HS-5 (cell line): ENCODE measurements at places on chromosomes 13 and 19.
A peak's percentile ranks its signal among the peaks of the same experiment; 100 is the strongest.

DNA sequence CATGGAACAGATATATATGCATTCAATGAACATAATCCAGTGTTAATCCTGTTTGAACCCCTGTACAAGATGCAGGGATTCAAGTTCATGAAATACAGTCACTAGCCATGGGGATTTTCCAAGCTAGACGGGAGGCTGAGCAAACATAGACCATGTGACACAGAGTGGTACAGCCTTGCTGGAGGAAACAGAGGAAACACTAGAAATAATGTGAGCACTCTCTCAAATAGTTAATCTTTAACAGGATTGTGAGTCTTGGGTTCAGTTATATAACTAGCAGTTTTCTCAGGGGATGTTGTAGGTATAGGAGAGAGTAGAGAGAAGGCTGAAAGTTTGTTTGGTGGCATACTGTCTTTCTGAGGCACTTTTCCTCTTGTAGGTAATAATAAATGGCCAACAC is 13.9 kb upstream of the LGALS16 start:
- no peak for DNase-seq

DNA sequence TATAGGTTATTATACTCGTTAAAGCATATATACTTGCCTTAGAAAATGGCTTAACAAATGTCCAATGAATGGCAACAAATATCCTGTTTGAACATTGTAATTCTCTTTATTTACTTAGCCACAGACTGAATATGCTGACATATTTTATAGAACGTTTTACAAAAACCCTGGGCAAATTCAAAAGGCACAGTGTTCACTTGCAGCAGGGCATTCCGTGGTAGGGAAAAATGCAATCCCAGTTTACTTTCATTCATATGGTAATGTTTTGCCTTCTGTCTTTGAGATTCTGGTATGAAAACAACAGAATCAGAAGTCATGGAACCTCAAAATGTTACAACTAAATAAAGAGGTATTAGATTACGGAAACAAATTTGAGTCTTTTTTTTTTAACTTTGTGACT is 56.2 kb upstream of the MYCBP2 start:
- DNase-seq: no peak

DNA sequence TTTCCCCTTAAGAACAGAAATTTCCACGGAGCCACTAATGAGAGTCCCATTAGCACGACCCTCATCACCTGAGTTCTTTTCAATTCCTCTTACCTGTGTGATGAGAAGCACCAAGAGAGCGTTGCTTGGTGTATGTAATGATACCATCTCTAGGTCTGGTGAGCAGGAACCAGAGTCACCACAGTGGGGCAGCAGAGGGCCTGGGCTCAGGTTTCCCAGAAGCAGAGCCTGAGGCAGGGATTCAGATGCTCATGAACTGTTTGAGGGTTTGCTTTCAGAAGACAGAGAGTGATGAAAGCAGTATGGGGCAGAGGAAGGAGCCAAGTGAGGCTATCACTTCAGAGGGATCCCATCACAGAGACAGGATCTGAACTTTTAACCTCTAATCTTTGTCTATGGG is 3.1 kb upstream of the PTPRH start:
- DNase-seq: no peak

GRCh38 chr13:40916207-40916998 is 102.7 kb downstream of the ELF1 start:
- no peak for DNase-seq

GRCh38 chr13:92512852-92513251 is 713.8 kb upstream of the GPC6 start:
- no peak for DNase-seq

DNA sequence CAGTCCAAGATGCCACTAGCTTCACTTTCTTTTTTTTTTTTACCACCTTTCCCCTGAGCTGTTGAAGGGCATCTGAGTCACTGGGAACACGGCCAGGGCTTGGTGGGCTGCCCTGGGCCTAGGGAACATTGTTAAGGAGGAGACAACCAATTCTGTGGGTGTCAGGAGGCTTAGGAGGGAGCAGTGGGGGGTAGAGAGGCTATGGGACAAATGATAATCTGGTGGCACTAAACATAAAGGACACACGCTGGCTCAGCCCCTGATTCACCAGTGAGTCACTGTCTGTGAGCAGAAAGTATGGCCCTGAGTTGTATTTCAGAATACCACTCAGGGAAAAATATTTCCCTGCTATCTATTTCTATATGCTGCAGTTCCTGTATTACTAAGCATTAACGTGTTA is 207.8 kb downstream of the DCLK1 start:
- peak; percentile 30 for DNase-seq

- DNase-seq: no peak
These were observed 18.4 kb downstream of the ARL11 start for GRCh38 chr13:49646688-49647087.

DNA sequence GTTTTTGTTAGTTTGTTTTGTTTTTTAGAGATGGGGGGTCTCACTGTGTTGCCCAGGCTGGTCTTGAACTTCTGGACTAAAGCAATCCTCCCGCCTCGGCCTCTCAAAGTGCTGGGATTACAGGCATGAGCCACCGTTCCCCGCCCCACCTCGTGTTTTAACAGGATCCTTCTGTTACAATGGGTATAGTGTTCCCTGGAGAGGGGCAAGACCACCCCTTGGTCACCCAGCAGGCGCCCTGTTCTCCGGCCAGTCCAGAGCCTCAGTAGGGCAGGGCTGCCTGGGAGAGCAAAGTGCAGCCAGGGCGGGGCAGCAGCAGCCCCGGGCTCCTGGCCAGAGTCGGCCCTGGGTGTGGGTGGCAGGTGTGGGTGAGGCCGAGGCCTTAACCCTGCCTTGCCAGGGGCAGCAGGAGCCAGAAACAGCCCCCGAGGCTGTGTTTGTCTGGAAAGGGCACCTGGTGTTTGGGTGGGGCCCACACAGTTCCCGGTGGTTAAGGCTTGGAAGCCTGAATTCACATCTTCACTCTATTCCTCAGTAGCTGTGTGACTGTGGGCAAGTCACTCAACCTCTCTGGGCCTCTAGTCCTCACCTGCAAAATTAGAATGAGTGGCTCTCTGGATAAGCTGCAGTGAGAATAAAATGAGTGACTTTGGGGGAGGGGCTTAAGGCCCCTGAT is 7.2 kb downstream of the VASP start:
- no peak for DNase-seq

- DNase-seq: no peak
These were observed 5.5 kb upstream of the PTOV1 start for GRCh38 chr19:49845414-49845813.

DNA sequence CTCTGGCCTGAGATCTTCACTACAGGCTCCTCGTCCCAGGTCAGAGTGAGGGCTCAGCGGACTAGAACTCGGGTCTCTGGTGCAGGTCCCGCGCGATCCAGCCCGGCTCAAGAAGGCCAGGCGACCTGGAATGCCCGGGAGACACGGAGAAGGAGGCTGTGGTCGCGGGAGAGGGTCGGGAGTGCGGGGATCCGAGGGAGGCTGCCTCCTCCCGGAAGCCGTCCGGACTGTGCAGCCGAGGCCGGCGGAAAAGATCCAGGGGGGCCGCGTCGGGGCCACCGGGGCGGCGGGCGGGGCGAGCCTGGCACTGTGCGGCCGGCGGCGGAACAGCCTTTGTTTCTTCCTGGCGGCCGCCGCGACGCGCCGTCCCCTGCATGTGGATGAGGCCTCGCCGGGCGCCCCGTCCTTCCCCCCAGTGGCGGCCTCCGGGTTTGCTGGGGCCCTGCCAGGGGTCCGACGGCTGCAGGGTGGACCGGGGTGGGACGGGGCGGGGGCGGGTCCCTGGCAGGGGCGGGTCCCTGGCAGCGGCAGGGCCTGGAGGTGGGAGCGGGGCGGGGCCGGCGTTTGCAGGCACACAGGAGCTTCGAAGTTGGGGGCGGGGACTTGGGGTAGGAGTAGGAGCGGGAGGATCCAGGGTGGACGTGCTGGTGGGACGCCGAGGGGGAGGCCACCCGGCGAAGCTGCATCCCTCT is 1.0 kb upstream of the SLC7A10 start:
- DNase-seq: no peak

- no peak for DNase-seq
These were observed 8.7 kb downstream of the CCDC169 start for GRCh38 chr13:36288794-36289391.

- no peak for DNase-seq
These were observed 193.9 kb downstream of the GPC5 start for GRCh38 chr13:91592056-91593014.

- no peak for DNase-seq
These were observed 12.0 kb upstream of the CEACAM21 start for GRCh38 chr19:41563854-41564514.

- DNase-seq: no peak
These were observed 72.1 kb upstream of the FAM216B start for GRCh38 chr13:42709276-42709675.

DNA sequence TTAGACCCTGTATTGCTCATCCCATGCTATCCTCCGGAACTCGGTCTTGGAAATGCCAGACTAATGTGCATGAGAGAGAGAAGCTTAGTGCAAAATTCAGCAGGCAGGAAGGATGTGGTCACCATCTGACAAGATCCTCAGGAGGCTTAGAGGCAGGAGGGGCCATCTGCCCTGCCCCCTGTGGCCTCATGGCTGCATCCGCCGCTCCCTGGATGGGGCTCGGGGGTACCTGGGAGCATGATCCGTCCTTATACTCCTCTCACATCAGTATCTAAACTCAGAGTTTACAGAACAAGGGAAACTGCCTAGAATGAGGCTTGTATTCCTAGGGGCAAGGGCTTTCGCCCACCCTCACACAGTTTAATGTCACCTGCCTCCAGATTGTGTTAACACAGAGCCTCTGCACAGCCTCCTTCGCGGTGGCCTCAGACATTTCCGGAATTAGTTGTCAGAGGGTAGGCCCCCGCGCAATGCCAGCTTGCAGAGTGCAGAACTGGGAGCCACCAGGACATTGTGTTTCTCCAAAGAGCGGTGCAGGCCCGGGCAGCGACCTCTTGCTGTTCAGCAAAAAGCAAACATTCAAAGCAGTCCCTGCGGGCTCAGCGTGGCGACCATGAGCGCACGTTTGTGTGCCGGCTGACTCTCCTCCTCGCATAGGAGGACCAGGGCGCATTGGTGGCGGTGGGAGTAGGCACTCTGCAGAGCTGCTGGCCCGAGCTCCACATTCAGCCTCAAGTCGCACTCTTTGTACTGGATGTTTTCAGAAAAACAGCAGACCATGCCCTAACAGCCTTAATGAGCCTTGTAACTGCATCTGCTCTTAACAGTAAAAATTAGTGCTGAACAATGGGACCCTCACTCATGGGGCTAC is 39.1 kb downstream of the GPR12 start:
- DNase-seq: no peak

DNA sequence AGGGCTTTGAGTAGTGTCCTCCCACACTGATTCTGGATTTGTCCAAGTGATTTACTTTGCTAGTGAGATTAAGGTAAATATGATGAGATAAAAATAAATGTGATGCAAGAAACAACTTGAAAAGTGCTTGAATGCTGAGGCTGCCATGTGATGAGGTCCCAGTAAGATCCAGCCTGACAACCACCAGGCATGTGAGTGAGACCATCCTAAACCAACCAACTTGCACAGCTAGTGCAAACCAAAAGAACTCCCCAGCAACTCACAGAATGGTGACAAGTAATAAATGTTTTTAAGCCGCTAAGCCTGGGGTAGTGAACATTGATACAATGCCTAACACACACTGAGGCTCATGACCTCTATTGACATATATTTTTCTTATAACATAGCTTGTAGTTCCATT is 13.3 kb upstream of the RBM26 start:
- no peak for DNase-seq

DNA sequence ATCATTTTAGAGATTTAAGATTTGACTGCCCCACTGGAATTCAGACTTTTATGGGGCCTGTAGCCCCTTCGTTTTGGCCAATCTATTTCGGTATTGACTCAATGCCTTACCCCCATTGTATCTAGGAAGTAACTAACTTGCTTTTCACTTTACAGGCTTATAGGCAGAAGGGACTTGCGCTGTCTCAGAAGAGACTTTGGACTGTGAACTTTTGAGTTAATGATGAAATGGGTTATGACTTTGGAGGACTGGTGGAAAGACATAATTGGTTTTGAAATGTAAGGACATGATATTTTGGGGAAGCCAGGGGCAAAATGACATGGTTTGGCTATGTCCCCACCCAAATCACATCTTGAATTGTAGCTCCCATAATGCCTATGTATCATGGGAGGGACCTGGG is 463.0 kb upstream of the KLHL1 start:
- DNase-seq: no peak

- peak; percentile 18 for DNase-seq
These were observed at the start of gene HCST for GRCh38 chr19:35901854-35902661. HCST (plus strand) TSS chr19:35902529; CDS start chr19:35902594, 65 bp downstream.

GRCh38 chr19:48659768-48660167 is 13.0 kb downstream of the NTN5 start:
- DNase-seq: no peak
